ENCODE measurements at places on chromosomes 4 and X. TPM values are rescaled to one million over a fixed set of nuclear protein-coding genes. Genes with fewer than 3 reads are reported as not detected.

ALB gene
- total RNA-seq = not detected

CENPE gene
- 27.1 TPM for total RNA-seq

CT45A5 gene
- total RNA-seq = 135 TPM

PLP1 gene
- 22.5 TPM for total RNA-seq

KIAA1210 gene
- total RNA-seq = not detected

SLITRK4 gene
- 1.5 TPM for total RNA-seq

CACNA1F gene
- total RNA-seq = not detected

CLDN34 gene
- 0.13 TPM for total RNA-seq

GPR34 gene
- not detected for total RNA-seq

JAKMIP1 gene
- total RNA-seq = not detected

HOPX gene
- not detected for total RNA-seq

RAPGEF2 gene
- 31.4 TPM for total RNA-seq

Data from A375 (cell line).